NCI-H748 treated with DMSO at 0.1 percent for 48 hours (cell line): ENCODE measurements at places on chromosomes 7 and 10.

DNA sequence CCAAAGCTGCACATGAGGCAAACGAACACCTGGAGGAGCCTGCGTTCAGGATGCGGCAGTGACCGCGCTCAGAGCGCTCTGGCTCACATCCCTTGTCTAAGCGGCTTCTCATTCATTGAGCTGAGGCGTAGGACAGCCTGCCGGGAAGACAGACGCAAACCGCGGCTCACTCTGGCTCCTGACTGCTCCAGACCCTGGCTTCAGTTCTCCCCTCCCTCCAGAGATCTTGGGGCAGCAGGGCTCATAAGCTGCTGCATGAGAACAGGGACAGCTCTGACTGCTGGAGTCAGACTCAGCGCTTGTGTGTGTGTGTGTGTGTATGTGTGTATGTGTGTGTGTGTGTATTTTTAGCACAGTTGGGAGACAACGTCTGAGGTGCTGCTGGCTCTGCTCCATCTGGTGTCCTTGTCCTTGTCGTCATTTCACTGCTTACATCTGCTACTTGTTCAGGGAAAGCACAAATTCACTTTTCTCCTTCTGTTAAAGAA is 15.8 kb upstream of the LYZL2 start:
- DNase-seq, result no peak

- no peak for DNase-seq
Measured at GRCh38 chr7:7427363-7427762, 108.3 kb downstream of the COL28A1 start.

DNA sequence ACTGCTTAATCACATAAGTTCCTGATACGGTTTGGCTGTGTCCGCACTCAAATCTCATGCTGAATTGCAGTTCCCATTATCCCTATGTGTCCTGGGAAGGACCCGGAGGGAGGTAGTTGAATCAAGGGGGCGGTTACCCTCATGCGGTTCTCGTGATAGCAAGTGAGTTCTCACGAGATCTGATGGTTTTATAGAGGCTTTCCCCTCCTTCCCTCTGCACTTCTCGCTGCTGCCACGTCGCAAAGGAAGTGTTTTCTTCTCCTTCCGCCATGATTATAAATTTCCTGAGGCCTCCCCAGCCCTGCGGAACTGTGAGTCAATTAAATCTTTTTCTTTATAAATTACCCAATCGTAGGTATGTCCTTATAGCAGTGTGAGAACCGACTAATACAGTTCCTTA is 226.2 kb downstream of the SKAP2 start:
- no peak for DNase-seq

DNA sequence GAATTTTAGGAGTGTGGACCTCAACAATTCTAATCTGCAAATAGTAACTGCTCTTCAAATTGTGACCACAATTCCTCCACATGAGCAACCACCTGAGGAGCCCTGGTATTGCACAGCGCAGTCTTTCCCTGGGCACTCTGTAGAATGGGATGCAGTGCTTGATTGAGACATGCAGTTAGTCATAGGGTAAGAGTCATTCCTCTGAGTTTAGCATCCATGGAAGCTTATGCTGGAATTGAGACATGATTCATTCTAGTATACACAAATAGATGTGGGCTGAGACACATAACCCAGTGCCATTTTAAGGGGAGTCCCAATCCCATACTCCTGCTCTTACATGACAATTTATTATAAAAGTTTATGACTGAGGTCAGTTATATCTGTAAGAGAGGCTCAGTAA is 582.3 kb upstream of the CNTNAP2 start:
- no peak for DNase-seq

GRCh38 chr7:129670656-129671055 is 59.1 kb downstream of the NRF1 start:
- DNase-seq, result no peak

DNA sequence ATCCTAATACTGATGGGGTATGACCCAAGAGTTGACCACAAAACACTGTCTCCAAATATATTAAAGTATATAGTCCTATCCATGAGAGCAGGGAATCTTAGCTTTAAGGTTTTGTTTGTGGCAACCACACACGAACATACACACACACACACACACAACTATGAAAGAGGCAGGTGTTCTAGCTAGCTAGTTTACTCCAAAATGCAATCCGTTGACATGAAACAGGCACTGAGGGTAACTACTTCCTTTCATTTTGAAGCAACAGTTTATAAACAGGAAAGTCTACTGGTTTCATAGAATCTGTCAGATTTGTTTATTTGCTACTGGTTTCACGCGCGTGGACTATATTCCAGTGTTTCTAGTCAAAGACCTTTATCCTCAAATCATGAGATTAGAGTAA is 14.8 kb downstream of the HTR5A start:
- DNase-seq, result no peak

DNA sequence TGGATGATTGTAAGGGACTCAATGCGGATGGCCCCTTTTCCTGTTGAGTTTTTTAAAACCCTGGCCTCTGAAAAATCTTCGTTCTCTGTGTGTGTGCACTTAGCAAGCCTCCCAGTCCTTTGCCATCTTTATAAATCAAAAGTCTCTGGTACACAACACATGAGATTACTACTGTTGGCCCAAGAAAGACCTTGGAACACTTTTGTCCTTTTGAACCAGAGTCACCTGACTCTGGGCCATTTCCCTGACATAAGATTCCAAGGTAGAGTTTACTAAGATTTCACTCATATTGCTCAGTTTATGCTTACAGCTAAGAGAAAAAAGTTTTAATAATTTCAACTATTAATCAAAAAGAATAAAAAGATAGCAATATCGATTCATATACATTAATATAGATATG is 64.7 kb upstream of the IFRD1 start:
- no peak for DNase-seq

DNA sequence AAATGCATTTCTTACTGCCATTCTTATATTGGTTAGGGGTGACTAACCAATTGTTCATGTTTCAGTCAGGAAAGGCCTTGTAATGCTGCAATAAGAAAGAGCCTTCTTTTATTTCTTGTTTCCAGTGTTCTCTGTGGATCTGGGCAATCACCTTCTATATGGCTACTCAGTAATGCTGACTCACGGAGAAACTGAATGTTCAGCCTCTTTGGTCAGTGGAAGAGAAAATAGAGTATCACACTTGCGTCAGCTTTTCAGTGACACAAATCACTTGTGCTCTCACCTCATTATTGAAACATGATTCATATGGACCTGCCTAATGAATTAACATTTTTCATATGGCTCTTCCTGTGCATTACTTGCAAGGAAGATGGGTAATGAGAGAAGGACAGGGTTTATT is 243.9 kb upstream of the POT1 start:
- no peak for DNase-seq

DNA sequence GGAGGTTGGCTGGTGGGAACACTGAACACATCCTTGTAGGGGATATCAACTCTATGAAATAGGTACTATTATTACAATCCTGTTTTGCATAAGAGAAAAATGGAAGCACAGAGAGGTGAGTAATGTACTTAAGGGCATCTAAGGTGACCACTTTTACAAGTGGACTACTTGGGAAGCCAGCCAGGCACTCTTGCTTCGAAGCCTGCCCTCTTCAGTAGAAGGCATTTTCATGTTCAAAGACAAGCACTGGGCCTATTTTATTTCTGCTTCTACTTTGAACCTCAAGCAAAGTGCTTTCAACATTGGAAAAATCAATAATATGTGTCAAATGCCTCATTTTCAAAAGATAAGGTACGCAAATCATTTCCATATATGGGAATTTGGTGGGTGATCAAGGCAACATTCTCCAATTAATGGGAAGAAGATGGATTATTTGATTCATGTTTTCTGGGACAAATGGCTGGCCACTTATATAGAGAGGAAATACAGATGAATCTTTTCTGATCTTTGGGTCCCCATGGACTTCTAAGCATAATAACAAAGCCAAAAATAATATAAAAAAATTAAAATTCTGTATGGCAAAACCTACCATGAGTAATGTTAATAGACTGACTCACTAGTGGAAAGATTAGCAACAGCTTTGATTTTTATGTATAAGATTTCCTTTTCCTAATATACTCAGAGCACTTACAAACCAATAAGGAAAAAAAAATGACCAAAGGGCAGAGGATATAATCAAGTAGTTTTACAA is 270.2 kb downstream of the FRMD4A start:
- DNase-seq, result no peak

DNA sequence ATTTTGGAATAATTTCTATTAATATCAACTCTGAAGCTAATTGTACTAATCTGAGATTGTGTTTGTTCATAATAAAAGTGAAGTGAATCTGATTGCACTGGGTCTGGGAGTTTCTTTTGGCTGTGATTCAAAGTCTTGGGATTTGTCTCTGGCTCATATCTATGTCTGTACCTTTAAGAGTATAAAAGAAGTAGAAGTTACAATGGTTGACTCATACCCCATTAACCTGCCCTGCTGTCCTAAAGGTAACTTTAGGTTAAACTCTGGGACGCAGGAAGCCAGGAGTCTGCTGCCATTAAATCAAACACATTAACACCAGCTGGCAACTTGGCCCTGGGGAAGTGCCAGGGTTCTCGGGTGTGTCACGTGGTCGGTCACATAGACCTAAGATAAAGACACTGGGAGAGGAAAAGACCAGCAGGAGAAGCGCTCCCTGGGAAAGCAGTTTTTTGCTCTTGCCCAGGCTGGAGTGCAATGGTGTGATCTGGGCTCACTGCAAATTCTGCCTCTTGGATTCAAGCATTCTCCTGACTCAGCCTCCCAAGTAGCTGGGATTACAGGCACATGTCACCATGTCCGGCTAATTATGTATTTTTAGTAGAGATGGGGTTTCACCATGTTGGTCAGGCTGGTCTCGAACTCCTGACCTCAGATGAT is 17.8 kb downstream of the SCD start:
- no peak for DNase-seq

- DNase-seq, result no peak
Measured at GRCh38 chr7:116653204-116653603, 18.8 kb upstream of the MET start.

DNA sequence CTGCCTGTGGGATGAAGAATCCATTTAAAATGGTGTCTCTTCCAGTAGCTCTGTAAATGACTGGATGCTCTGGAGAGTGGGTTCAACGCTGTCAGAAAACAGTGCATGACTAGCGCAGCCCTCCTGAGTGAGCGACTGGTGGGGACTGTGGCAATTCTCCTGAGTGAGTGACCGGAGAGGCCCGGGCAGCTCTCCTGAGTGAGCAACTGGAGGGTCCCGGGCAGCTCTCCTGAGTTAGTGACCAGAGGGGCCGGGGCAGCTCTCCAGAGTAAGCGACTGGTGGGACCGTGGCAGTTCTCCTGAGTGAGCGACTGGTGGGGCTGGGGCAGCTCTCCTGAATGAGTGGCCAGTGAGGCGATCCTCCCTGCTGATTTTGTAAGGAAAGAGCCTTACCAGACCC is 85.5 kb downstream of the WDR37 start:
- no peak for DNase-seq

- DNase-seq, result no peak
Measured at GRCh38 chr10:51047857-51048256, 26.4 kb upstream of the PRKG1 start.

DNA sequence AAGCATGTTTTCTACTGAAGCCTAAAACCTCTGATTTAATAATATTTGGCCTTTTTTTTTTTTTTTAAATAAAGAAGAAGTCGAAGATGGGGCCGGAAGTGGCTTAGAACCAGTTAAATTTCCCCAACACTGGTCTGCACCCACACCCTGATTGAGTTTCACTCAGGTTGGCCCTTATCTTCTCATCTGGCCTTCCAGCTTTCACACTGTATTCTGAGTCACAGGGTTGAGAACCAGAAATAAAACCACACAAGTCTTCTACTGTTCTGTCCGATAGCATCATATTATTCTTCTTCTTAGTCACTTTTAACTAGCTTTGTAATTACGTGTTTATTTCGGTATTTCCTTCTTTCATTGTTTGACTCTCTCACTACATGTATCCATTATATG is 9.9 kb downstream of the ZNF365 start:
- DNase-seq, result no peak

DNA sequence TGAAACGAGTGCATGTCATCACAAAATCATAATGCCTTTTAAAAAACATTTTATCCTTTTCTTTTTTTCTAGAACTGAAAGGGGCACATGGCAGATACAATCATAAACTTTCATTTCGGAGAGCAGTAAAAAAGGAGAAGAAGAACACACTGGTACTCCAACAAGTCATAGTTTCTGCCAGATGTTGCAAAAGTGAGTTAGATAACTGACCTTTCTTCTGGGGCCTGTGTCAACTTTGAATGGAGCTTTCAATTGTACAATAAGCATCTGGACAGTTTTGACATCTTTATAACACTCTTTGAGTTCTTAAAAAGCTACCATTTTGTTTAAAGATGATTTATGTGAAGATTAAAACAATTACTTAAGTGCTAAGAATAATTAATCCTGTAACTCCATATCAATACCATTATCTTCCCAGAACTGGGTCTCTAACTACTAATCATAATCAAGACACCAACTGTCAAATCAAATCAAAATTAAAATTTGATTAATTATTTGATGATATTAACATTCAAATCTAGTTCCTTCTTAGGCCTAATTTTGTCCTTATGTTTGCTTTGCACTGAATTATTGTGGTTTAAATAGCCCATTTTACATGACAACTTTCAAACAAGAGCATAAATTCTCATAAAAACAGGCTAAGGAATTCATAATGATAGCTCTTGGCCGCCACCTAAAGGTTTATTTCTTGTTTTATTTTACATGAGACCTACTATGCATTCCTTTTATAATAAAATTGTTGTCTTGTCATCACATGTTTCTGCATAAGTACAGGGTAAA is 19.5 kb upstream of the ITGB8 start:
- peak; percentile 66 for DNase-seq

DNA sequence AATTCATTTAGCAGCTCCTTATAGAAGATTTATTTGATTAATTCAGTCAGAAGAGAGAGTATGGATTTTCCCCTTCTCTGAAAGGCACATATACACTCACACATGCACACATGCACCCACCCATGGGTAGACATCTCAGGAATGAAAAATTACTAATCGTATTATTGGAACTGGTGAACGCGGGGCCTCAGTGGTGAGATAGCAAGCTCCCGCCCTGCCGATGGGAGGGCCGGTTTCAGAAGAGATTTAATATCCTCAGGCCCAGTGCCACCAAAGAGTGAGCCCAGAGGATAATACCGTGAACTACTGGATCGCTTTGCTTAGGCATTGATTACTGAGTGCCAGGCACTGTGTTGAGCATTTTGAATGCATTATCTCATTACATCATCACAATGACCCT is 38.0 kb upstream of the EMX2 start:
- no peak for DNase-seq
